ENCODE measurements at places on chromosomes 2 and 18.
A peak's percentile ranks its signal among the peaks of the same experiment; 100 is the strongest.

- DNase-seq = no peak
Measured at GRCh38 chr18:78857314-78858150, 122.1 kb upstream of the SALL3 start.

GRCh38 chr2:145086910-145087309 is 567.0 kb upstream of the ZEB2 start:
- DNase-seq = no peak

GRCh38 chr2:37553411-37554154 is 117.9 kb downstream of the CDC42EP3 start:
- no peak for DNase-seq

GRCh38 chr2:64699712-64700111 is 46.0 kb upstream of the SERTAD2 start:
- DNase-seq = no peak

DNA sequence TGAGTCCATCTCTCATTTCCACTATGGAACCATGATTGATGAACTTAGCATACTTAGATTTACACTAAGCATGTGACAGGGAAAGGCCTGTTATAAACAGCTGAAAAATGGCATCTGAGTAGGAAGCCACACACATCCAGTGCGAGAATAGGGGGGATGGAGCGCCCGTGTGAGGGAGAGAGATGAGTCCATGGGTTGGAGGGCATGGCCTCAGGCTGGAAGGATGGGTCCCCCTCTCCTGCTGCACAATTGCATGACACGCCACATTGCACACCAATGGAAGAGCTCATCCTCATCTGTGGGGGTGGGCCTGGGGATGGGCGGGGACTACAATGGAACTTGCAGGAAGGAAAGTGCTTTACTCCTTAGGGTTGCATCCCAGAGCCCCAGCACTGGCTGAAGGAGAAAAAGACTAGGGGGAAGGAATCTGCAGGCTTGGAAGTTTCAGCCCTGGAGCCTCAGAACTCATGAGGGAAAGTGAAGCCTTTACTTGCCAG is 46.4 kb upstream of the CXCR4 start:
- DNase-seq = no peak

DNA sequence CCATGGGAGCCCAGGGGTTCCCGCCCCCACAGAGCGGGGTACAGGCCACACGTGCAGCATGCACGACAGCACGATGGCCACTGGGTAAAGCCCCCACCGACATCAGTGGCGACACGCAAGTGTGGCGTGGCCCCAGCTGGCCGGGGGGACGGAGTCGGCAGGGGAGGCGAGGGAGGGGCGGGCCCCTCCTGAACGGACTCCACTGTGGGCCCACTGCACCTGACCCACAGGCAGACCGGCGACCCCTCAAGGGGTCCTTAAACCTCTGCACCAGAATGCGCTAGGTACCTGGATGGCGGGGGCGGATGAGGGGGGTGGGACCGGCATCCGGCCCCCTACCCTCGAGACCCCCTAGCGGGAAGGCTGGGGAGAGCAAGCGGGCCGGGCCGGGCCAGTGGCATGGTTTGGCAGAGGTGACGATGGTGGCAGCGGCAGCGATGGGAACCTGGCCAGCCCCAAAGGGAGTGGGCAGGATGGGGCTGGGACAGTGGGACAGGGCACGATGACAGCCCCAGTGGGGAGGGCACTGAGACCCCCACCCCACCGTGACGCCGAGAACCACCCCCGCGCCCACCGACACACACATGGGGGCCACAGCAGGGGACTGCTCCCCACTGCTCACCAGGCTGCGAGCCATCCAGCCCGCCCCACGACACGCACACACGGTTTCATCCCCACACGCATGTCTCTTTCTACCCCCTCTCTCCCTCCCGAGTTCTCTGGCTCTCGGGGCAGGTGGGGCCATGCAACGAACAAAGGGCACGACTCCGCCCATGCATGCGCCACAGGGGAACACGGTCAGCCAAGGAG is 91.9 kb upstream of the ANKRD30BL start:
- no peak for DNase-seq

- DNase-seq = no peak
Measured at GRCh38 chr2:7165736-7166135, 248.5 kb downstream of the RNF144A start.

- DNase-seq = no peak
Measured at GRCh38 chr2:158998551-158999248, 30.3 kb downstream of the TANC1 start.

DNA sequence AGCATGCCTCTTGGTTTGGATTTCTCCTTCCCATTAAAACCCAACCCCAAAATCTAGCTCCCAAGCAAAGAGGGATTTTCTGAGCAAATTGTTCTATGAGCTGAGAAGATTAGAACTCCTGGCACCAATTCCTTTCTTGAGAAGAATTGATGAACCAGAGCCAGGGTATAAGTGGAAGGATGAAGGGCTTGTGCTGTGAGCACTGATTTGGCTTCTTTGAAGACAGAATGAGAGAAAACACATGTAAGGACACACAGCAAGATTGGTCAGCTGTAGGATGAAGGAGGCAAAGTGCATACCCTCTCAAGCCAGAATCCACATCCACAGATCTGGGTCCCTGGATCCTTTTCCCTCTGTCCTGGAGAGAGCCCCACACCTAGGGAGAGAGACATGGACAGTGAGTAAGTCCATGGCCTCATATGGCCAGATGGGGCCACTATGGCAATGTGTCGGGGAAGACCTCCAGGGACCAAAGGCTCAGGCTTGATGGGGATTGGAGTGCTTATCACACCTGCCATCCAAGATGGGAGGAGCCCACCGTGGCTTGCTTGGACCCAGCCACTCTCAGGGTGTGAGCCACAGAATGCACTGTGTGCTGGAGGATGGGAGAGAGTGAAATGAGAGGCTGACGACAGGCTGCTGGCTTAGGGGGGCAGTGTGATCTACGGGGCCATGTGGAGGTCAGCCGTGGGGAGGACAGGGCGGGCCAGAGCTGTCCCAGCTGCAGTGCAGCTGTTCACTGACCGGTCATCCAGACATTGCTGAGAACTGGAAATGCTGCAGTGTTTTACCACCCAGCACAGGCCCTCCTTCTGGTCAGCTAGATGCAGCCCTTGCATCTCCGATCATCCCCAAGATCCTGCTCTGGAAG is 339.8 kb downstream of the CYP26B1 start:
- peak; percentile 75 for DNase-seq

- no peak for DNase-seq
Measured at GRCh38 chr2:178553047-178553446, 72.8 kb downstream of the PLEKHA3 start.

GRCh38 chr2:58757971-58758370 is 516.8 kb upstream of the FANCL start:
- DNase-seq = no peak

- no peak for DNase-seq
Measured at GRCh38 chr2:220046507-220046906, 419.1 kb downstream of the SLC4A3 start.

GRCh38 chr2:160301420-160301819 is 101.3 kb upstream of the ITGB6 start:
- DNase-seq = no peak

- DNase-seq = no peak
Measured at GRCh38 chr2:111704246-111704645, 179.7 kb downstream of the ANAPC1 start.

GRCh38 chr2:1675633-1676032 is 68.7 kb downstream of the PXDN start:
- no peak for DNase-seq

GRCh38 chr2:43515807-43516497 is 79.9 kb downstream of the THADA start:
- no peak for DNase-seq

GRCh38 chr2:168180914-168181313 is 66.5 kb downstream of the STK39 start:
- no peak for DNase-seq

DNA sequence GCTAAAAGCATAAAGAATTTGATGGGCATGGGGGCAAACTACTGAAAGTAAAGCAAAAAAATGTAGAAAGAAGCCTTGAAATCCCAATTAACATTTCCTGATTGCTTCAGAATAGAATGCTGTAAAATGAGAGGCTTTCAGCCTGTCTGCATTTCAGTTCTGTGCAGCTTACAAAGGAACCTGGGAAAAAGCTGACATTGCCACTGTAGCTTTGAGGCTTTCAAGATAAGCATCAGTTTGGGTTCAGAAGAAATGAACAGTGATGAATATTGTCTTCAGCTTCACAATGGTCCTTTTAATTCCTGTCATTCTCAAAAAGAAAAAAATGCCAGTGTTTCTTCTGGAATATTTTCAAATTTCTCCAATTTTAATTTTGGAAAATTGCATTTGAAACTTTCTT is 242.7 kb downstream of the LRRTM1 start:
- no peak for DNase-seq

GRCh38 chr2:95314964-95315611 is 17.9 kb downstream of the KCNIP3 start:
- DNase-seq = no peak

DNA sequence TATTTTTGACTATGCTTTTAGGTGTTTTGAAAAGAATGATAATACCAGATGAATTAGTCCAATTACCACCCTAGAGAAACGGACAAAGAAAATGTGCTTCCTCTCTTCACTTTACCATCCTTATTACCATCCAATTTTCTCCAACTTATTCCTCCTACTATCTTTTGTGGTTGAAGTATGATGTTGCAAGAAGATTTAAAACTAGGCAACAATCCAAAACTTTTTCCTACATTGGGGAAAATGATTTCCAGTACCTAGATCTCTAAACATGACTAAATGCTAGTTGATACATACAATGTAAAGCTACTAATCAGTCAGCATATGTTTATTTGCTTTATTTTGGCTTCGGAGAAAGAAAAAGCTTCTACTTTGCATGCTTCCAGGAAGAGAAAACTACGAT is 355.0 kb upstream of the LYPD1 start:
- DNase-seq = no peak

- peak; percentile 29 for DNase-seq
Measured at GRCh38 chr18:65468881-65469280, 281.9 kb upstream of the CDH7 start.

GRCh38 chr2:164456619-164457018 is 164.7 kb downstream of the GRB14 start:
- no peak for DNase-seq

GRCh38 chr2:20584399-20585358 is 66.2 kb downstream of the HS1BP3 start:
- no peak for DNase-seq

- DNase-seq = peak; percentile 30
Measured at GRCh38 chr2:45342-46130, 769 bp downstream of the FAM110C start.

- DNase-seq = no peak
Measured at GRCh38 chr2:36663851-36664695, 32.4 kb upstream of the VIT start.

- DNase-seq = peak; percentile 42
Measured at GRCh38 chr2:10254373-10255188, 48.1 kb upstream of the HPCAL1 start.

DNA sequence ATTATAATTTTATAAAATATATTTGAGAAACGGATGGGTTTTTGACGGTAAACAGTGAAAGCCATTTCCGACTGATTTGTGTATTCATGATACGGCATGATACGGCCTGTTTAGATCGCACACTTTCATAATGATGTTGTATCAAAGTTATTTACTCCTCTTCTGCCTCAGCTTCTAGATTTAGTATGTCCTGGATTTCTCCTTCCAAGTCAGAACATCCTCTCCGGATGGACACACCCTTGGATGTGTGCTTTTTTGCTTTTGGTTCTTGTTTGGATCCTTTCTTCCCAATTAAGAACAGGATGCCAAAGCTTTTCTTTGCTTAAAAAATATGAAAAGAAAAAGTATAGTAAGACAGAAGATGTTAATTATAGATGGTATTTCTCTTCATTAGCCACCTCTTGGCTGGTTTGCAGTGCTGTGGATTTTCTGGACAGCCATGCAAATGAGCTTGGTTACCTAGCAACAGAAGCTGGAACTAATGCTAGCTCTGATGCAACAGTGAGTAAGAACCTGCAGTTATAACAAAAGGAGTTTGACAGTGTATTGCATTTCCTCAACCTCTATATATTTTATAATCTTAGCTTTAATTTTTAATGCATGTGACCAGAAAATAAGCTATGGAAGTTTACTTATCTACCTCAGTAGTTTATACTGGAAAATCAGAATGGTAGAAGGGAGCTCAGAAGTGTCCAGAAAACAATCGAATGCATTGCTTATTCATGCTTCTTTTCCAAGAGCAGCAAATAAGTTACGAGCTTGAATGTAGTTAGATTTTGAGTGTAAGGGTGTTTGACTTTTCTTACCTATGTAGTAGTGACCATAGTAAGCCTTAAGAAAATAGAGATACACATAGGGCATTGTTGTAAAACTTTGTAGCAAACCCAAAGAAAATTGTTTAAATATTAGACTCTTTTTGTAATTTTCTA is 27.9 kb downstream of the RMND5A start:
- no peak for DNase-seq

DNA sequence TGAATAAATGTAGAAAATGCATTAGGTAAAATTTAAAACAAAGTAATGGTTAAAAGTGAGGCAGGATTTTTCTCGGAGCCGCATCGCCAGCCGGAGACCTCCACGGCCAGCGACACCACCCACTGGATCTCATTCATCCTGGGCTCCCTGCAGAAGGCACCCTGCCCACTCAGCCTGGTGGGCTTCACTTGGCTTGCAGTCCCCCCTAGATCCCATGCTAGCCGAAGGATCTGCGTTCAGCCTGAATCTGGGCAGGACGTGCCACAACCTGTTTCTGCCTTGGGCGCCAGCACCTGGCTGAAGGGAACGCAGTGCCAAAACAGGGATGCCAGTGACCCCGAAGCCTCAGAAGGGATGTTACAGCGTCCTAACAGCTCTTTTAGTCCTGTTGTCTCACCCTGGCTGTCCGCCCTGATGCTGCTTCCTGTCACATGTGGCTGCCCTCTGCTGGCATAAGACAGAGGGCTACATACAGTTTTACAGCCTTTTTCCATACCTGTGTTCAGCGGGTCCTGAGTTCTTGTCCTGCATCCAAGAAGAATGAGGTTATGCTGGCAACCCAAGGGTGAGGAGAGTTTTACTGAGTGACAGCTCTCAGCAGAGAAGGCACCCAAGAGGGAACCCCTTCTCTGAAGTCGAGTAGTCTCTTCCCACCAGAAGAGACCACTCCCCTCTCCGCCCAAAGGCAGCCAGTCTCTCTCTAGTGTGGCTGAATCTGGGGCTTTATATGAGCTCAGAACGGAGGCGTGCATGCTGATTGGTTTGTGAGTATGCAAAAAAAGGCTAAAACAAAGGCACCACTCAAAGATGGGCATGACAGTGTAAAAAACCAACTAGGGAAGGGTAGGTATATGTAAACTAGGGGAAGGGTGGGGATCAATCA is 173.1 kb upstream of the GYPC start:
- DNase-seq = no peak
